ENCODE measurements at places on chromosomes 1 and 21.

GRCh38 chr1:40141878-40142535 is 19.2 kb upstream of the RLF start:
- no peak for DNase-seq

DNA sequence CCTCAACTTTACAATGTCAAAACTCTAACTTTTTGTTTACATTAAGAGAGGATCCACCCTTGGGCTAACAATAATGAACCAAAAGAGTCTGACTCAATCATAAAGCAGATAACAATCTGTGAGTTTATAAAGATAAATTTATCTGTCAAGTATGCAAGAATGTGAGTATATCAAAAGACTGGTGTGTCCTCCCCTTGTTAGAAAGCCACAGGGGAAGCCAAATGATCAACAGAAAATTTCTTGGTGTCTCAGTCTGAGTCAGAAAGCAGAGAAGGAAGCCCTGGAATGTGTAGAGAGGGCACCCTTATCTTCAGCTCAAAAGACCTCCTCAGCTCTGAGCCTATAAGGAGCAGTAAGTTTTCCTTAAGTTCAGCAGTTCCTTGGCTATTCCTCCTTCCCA is 13.9 kb upstream of the PDIK1L start:
- DNase-seq, result no peak

- no peak for DNase-seq
Measured at GRCh38 chr1:216250861-216251260, 172.4 kb downstream of the USH2A start.

- DNase-seq, result no peak
Measured at GRCh38 chr1:86000601-86001000, 156.0 kb downstream of the COL24A1 start.

DNA sequence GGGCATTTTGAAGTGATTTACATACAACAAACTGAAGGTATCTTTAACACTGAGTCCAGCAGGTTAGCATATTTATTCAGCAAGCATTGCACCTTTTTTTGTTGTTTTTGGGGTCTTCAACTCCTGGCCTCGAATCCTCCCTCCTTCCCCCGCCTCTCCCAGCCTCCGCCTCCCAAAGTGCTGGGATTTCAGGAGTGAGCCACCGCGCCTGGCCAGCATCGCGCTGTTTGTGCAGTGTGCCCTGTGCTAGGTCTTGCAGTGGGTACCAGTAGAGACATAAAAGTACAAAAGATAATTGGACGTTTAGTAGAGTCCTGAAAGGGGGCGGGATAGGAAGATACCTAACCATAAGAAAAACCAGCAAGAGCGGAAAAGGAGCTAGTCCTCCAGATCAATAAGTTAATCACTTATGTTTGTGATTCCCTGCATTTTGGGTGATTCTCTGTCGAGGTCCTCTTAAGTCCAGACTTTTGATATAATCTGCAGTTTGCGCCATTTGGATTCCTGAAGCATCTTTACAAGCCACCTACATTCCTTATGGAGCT is 111.8 kb downstream of the OSBPL9 start:
- DNase-seq, result no peak

Measured in stimulated activated CD8-positive, alpha-beta memory T cell treated with anti-CD3 and anti-CD28 coated beads, Interleukin-7, amount 100 ng/mL, for 4 hours (primary cell).